ENCODE measurements at places on chromosomes 6 and 20.

GRCh38 chr6:148866657-148867268, 119.9 kb downstream of the UST start:
- no peak for DNase-seq

GRCh38 chr6:62283365-62283764, 2.7 kb downstream of the KHDRBS2 start:
- no peak for DNase-seq

DNA sequence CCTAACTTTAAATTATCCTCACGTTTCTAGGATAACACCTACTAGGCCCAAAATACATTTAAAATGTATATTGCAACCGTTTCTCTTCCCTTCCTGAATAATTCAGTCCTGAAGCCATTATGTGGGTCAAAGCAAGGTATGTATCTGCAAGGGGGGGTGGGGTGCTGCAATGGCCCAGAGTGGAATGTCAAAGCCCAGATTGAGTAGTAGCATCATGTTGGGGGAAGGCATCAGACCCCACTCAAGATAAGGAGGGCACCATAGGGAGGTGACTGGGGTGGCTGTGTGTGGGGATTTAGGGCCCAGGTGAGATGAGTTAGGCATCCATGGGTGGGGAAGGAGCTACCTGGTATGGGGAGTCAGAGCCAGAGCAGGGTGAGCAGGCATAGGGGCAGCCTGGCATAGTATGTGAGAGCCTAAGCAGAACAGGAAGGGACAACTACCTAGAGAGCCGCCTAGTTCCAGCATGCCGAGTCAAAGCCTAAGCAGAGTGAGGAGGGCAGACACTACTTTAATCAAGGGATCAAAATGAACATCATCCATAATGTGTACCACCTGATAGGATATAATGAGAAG, 48.2 kb downstream of the ZNF292 start:
- no peak for DNase-seq

DNA sequence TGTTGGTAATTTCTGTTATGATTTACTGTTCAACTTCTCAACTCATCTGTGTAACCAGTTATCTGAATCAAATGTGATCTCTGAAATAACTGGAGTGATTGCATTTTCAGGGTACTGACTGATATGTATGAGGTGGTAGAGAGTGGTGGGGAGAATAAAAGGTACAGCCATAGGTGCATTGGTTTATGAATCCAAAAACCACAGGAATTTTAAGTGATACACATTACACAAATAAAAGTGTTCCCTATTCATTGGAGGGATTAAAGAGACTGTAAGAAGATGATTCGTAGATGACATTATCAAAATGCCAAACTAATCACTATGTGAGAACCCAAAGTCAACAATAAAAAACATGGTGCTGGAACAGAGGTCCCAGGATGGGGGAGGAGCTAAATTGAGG, 158.7 kb upstream of the RSPO3 start:
- DNase-seq = no peak

- no peak for DNase-seq
Measured at GRCh38 chr20:47043086-47043485, 148.4 kb downstream of the EYA2 start.

- no peak for DNase-seq
Measured at GRCh38 chr20:10634683-10635411, 39.0 kb downstream of the JAG1 start.

DNA sequence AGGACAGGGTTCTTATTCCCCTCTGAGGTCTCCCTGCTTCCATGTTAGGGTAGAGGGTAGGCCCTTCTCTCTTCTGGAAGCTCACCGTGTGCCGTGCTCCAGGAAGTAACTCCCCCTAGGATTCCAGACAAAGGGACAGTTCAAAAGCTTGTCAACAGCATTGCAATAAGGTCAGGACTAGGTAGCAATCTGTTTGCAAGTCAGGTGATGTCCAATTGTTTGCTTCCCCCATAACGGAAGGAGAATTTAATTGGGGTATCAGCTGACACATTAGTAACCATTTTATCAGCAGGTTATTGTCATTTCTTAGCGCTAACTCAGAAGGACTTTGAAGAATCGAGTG, 41.9 kb downstream of the SYNJ2 start:
- no peak for DNase-seq

DNA sequence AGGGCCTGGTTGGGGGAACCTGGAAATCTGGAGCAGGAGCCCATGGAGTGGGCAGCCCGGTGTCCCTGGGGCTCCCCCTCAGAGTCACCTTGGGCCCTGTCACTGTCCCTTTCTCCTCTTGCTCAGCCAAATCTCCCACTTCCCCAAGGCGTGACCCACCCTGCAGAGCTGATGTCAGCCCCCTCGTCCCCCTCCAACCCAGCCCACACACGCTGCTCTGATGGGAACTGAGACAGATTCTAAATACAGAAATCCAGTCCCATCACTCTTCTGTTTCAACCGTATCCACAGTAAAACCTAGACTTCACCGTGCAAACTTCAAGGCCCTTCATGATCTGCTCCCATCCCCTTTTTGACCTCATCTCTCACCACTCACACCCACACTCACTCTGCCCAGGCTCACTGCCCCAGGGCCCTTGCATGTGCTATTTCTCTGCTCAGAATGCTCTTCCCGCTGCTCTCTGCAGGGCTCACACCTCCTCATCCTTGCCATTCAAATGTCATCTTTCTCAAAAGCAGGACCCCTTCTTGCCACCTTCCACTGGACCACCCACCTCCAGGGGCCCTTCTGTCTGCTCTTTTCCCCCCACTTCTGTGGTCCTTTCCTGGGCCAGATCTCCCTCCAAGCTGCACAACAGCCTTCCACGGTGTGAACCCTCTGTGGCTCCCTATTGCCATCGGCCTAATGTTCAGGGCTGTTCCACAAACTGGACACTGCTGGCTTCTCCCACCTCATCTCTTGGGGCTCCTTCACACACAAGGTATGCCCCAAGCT, 16.6 kb downstream of the TGM2 start:
- DNase-seq = no peak

DNA sequence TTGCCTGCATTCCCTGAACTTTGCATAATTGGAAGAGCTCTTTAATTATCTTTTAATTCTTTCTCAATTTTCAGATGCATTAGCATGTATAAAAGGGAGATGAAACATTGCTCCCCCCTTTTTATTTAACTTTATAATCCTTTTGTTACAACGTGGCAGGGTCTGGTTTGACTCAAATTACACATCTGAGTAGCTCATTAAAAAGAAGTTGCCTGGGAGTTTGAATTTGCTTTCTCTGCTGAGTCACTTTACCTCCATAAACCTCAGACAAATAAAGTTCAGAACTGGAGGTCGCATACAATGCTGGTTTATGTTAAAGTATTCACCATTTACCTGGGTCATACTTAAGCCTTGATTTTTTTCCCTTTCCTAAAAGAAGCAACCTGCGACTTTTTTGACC, 495.2 kb downstream of the PREX1 start:
- DNase-seq = no peak

DNA sequence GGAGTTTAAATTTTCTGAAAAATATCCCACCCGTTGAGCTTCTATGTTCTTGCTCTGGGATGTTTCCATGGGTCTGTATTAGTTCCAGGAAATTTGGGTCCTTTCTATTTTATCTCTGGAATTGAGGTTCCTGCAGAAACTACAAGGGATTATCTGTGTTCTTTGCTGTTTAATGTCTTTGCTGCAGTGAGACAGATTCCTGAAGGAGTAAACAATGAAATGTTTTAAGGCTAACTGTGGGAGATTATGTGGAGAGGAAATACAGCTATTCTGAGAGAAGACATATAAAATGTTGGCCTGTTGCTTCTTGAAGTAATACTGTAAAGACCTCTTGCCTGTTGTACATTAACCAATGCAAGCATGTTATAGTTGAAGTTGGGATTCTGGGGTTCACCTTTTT, 43.5 kb downstream of the SAMD5 start:
- DNase-seq = no peak

GRCh38 chr20:15100506-15101160, 763.2 kb upstream of the FLRT3 start:
- no peak for DNase-seq

DNA sequence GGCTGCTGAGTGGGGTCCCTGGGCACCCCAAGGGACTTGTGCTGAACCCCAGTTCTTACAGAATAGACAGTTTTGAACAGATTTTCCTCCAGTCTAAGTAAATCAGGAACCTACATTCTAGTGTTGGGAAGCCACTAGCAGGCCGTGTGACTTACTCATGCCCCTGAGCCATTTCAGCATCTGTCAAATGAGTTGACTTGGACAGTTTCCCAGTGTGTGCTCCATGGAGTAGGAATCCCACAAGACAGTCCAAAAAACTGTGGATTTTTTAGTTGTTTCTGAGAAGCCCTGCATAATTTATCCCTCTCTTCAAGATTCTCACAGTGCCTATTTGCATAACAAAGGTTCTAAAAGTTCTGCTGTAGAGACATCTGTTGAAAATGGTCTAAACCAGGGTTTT, 2.1 kb downstream of the GABRR2 start:
- no peak for DNase-seq

- DNase-seq = no peak
Measured at GRCh38 chr20:1493536-1493935, 2.3 kb upstream of the SIRPB2 start.

DNA sequence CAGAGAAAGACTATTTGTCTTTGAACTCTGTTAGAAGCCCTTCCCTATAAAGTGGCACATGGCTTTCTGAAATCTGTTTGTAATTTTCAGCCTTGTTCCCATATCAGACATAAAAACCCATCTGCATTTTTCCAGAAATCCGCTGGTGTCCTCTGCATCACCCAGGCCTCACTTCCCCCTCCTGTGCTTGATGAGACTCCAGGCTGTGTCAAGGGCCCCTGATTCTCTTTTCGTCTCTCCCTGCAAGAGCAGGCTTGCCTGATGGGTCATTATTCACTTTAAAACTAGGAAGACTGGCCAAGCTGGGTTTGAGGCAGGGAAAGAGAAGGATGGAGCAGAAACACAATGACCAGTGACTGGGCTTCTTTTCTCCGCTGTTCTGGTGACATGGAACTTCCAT, 10.6 kb upstream of the PROKR2 start:
- DNase-seq = no peak

DNA sequence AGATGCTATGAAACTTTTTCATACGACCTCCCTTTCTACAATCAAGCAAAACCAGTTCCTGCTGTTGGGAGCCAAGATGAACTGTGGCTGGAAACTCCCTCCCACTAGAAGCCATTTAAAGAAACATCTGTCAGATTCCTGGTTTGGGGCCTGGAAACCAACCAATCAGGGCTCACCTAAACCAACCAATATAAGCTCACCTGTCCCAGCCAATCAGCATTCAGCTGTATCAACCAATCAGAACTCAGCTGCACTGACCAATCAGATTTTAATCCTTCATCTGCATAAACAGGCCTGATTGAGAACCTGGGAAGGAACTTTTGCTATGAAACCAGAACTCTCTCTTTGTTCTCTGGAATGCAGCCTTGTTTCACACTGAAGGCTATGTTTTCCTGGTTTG, 42.4 kb downstream of the SNX14 start:
- no peak for DNase-seq

DNA sequence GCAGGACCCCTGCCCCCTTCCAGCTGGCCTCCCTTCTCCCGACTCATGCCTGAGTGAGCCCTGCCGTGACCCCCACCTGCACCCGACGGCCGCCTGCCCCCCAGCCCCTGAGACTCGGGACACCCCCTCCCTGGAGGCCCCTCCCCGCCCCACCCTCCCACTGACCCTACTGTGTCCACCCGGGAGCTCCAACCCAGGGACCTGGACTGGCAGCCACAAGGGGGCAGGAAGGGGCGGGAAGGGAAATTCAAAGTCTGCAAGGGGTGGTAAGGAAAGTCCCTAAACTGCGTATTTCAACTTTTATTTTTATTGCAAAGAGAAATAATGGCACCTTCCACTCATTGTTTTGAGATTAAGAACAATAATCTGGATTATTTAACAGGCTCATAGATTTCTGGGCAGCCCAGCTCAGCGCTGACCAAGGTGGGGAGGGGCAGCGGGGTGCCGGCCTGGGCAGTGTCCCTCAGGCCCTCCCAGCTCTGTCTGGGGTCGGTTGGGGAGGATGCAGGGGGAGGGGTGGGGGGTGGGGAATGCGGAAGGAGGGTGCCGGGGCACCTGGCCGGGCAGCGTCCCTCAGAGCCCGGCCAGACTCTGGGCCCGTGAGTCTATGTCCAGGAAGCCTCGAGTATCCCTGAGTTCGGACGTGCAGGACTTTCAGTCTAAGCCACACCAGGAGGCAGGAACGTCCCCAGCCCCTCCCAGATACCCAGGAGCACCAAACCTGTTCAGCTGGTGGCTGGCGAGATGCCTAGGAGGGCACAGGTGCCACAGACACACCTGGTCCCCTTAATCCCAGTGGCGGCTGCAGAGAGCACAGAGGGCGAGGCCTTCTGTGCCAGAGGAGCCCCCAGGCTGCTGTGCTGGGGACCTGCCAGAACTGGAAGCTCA, 1.3 kb upstream of the PTK6 start:
- DNase-seq = no peak

DNA sequence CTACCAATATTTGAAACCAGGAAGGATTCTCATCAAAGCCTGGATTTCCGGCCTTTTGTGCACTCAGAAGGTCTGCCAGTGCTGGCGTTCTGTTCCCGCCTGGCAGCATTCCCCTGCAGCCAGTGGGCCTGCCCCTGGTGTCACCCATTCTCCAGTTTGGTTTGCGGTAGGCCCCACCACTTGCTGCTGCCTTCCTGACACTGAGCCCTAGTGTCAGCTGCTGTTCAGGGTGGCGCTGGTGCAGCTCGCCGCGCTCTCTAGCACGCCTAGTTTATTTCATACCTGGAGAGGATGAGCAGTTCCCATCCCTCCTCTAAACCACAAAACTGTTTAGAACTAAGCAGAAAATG, 9.5 kb downstream of the NPEPL1 start:
- DNase-seq = no peak

DNA sequence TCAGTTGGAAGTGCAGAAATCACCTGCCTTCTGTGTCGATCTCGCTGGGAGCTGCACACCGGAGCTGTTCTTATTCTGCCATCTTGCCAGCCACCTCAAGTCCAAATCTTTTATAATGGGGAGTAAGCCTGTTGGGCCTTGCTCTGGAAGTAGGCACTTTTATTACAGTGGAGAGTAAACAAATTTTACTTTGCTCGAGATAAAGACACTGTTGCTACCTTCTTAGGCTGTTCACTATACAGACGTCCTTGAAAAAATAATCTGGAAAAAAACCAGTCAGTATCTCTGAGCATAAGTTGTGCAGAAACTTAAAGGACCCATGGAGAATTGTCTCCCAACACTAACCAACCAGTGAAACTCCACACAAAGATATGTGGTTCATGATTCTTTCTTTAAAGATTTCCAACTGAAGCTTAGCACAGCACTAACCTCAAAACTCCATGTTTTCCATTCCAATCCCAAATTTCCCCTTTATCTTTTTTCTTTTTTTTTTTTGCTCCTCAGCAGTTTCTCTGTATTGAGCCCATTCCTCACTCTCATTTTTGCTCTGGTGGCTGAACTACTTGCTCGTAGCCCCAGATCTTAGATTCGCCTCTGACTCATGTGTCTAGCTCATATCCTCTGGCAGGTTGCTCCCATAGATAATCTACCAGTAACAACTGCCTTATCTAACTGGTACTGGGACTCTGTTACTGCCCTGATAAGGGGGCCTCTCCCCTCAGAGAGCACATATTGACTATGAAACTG, 34.3 kb upstream of the COL9A1 start:
- no peak for DNase-seq

All from activated CD8-positive, alpha-beta memory T cell treated with anti-CD3 and anti-CD28 coated beads, Interleukin-2, amount 10 ng/mL, durations not matched to agents 7 days and 5 days (primary cell).